ENCODE measurements at places on chromosomes 1 and 21.

DNA sequence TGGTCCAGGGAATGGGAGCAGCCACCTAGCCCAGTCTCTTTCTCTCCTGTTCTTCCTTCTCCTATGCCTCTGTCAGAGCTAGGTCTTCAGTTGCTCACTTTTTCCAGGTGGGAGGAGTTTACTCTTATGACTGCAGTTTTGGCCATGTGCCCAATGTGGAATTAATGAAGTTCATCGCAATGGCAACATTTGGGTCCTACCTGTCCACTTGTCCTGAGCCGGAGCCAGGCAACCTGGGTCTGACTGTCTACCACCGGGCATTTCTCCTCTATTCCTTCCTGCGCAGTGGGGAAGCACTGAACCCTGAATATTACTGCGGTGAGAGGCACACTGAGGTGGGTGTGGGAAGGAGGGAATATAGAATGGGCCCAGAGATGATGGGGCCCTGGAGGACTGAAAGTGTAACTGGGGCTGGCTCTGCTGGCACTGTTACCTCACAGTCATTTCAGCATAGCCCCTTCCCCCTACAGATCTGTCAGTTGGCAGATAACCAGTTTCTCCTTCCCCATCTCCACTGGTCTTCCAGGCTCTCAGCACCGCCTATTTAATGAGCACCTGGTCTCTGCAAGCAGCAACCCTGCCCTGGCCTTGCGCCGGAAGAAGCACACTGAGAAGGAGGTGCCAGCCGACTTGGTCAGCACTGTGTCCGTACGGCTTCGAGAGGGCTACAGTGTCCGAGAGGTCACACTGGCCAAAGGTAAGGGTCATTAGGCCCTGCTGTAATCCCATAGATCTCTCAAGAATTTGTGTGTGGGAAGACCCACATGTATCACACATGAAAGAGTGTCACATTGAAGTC, 30.1 kb downstream of the SZT2 start:
- no peak for DNase-seq

DNA sequence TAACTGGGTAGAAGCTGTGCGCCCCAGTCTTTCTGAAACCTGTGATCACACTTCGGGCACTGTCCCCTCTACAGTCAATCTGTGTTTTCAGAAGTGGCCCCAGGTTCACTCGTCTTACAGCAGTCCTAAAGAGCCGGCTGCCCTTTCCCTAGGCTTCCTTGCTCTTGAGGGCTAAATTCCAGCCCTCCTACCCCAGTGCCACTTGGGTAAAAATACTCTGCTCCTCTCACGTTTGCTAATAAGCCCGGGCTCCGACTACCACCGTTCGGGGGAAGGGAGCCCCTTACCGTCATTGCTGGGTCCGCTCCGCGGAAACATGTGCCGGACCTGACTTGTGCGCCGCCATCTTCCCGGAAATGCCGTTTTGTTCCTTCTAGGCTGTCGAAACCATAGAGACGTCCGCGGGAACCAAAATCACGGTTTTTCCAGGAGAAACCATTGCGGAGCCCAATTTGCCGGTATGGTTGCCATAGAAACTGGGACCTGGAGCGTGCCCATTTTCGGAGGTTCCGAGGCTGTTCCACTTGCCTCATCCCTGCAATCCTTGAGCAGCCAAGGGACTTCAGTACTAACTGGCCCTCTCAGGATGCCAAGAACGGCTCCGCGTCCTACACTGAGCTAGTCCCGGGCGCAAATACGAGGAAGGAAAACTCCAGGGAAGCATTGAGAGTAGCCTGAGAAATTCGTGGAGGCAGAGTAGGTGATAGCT, at the start of gene GPATCH4:
TSS of gene GPATCH4 (minus strand) at position 358 of the 709 bp plus-strand sequence.
- peak; percentile 75 for DNase-seq

- no peak for DNase-seq
These were observed 91.0 kb downstream of the OLFML2B start for GRCh38 chr1:161932668-161933067.

DNA sequence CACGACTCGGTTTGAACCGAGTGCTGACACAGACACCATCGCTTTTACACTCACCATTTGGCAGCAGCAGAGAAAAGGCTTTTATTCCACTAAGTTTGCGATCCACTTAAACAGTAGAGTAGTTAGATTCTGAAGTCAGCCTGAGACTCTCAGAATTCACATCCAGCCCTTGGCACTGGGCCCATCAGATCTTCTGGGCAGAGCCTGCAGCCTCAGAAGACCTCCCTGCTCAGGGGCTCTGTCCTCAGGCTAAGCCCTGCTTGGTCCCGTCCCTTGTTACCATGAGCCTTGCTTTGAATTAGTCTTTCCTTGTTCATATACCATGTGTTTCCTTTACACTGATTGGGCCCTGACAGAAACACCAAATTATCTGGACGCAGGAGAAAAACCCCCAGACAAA, 41.4 kb upstream of the AJAP1 start:
- DNase-seq = no peak

GRCh38 chr1:3389093-3389833, 65.2 kb upstream of the ARHGEF16 start:
- DNase-seq = no peak

DNA sequence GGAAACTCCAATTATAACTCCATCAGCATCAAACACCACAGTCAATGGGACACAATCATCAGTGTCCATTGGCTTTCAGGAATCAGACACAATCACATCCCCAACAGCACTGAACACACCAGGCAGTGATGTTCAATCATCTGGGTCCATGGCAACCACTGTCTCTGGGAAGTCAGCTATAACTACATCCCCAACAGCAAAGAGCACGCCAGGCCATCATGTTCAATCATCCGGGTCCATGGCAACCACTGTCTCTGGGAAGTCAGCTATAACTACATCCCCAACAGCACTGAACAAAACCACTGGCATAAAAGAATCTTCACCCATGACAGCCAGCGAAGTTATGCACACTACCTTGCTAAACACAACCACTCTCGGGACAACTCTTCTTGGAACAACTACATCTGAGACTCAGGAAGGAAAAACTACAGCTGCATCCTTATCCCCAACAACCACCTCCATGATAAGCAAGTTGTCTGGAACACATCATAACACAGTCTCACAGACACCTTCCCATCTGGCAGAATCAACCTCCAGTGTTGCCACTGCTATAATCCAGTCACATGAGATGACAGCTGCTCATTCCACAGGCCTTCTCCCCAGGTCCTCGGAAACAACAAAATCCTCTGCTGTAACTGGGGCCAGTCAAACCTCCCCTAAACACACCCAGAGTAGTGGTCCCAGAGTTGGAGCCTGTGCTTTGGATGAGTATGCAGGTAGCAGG, 19.9 kb downstream of the CATSPER4 start:
- DNase-seq = no peak

GRCh38 chr1:25565626-25566025, 22.2 kb downstream of the LDLRAP1 start:
- DNase-seq = no peak

DNA sequence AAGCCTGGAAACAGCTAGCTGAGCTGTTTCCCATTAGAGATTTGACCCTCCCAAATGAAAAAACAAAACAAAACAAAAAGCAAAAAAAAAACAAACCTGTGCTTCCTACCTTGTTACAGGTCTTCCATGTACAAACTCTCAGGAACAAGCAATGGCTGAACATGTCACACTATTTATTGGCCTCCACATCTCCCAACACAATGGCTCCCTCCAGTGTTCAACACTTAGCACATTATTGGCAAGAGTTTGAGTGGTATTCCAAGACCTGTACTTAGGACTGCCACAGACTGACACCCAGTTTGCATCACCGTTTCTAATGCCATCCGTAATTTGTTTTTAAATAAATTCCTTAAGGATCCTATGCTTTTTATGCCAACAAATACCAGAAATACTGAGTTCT, 195.0 kb upstream of the OLFM3 start:
- no peak for DNase-seq

DNA sequence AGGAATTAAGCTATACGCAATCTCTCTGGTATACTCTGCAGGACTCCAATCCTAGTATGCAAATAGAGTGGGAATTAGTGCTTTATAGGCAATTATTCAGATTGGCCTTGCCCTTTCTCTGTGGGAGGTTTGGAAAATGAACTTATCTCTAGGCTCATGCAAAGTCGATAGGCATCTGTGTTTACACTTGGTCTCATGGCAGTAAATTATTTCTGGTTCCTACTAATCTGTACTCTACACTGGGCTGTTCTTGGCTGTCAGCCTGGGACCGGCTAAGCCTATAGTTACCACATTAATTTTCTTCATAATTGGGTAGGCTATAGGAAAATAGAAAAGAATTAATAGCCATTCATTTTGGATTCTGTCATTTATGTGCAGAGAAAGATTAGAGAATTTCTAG, 544.6 kb downstream of the AMY1C start:
- no peak for DNase-seq

- no peak for DNase-seq
These were observed 82.1 kb upstream of the KIF1B start for GRCh38 chr1:10128101-10128765.

DNA sequence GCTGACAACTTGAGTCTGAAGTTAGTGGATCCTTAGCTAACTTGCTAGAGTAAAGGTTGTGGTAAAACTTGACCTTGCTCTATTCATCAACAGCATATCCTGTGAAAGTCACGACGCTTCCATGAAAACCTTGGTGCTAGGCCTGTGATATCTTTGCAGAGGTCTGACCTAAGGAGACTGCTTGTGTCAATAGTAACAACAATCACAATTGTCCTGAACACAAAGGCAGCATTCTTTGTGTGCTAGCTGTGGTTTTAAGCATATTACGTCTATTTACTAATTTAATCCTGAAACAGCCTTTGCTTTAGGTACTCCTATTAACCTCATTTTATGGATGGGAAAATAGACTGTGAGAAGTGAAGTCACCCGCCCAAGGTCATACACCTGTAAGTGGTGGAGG, 2.8 kb upstream of the CLDN14 start:
- DNase-seq = no peak

GRCh38 chr1:30450148-30450817, 273.1 kb downstream of the MATN1 start:
- no peak for DNase-seq

- DNase-seq = no peak
These were observed 237.5 kb downstream of the HMCN1 start for GRCh38 chr1:185971688-185972087.

GRCh38 chr1:174166530-174167264, 7.4 kb downstream of the RABGAP1L start:
- no peak for DNase-seq
